Activated naive CD4-positive, alpha-beta T cell treated with anti-CD3 and anti-CD28 coated beads, Interleukin-2, amount 50 U/mL, for 72 hours (primary cell): ENCODE measurements at places on chromosomes 7 and 10. TPM values are rescaled to one million over a fixed set of nuclear protein-coding genes. Genes with fewer than 3 reads are reported as not detected.

The ACADSB gene
- total RNA-seq = 25.1 TPM

The MMP21 gene
- not detected for total RNA-seq

GRCh38 chr10:29969255-29970011 lies 90.0 kb downstream of the JCAD start:
- no peak for DNase-seq

DNA sequence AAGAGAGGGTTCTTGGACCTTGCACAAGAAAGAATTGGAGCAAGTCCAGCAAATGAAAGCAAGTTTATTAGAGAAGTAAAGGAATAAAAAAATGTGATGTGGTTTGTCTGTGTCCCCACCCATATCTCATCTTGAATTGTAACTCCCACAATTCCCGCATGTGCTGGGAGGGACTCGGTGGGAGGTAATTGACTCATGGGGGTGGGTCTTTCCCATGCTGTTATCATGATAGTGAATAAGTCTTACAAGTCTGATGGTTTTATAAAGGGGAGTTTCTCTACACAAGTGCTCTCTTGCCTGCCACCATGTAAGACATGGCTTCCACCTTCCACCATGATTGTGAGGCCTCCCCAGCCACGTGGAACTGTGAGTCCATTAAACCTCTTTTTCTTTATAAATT lies 39.2 kb upstream of the FZD9 start:
- no peak for DNase-seq

The ACSM6 gene
- total RNA-seq = not detected

GRCh38 chr7:149787428-149788299 lies 14.3 kb upstream of the ZNF467 start:
- DNase-seq = peak; percentile 42

GRCh38 chr7:148962823-148963582 lies 65.3 kb downstream of the PDIA4 start:
- DNase-seq = peak; percentile 60

The OR6B1 gene
- total RNA-seq = not detected

GRCh38 chr10:97490592-97490991 lies 7.6 kb downstream of the MMS19 start:
- DNase-seq = no peak

The OR9A2 gene
- total RNA-seq = not detected

The EPDR1 gene
- total RNA-seq = 0.66 TPM

DNA sequence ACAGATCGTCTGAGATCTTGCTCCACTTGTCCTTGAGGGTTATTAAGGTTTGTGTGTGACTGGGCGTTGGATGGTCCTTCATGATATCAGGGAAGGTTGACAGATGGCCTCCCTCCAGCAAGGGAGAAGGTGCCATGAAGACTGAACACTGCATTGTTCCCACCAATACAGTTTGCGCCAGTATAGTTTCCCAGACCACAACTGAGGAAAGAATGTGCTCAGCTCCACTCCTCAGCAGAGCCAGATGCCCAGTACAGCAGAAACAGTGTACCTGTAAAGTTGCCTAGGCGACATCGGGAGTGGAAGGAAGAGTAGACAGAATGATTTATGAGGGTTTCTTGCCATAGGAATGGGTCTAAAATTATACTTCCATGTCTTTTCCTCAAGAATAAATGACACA lies 137.5 kb downstream of the ST7 start:
- no peak for DNase-seq

The HHEX gene
- total RNA-seq = 0.46 TPM

DNA sequence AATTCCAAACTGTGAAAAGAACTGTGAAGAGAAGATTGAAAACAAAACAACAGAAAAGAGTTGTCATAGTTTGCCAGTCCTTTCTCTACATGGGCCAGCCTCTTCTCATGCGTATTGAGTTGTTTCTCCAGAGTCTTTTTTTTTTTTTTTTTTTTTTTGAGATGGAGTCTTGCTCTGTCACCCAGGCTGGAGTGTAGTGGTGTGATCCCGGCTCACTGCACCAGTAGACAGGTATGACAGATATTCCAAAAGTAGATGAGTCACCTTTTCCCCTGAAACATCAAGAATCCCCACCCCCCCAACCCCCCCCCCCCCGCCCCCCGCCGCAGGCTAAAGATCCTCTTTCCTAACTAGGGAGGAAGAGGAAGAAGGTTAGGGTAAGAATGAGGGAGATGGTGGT lies 15.6 kb upstream of the KMT2C start:
- no peak for DNase-seq

The GRID2IP gene
- total RNA-seq = 0.21 TPM

DNA sequence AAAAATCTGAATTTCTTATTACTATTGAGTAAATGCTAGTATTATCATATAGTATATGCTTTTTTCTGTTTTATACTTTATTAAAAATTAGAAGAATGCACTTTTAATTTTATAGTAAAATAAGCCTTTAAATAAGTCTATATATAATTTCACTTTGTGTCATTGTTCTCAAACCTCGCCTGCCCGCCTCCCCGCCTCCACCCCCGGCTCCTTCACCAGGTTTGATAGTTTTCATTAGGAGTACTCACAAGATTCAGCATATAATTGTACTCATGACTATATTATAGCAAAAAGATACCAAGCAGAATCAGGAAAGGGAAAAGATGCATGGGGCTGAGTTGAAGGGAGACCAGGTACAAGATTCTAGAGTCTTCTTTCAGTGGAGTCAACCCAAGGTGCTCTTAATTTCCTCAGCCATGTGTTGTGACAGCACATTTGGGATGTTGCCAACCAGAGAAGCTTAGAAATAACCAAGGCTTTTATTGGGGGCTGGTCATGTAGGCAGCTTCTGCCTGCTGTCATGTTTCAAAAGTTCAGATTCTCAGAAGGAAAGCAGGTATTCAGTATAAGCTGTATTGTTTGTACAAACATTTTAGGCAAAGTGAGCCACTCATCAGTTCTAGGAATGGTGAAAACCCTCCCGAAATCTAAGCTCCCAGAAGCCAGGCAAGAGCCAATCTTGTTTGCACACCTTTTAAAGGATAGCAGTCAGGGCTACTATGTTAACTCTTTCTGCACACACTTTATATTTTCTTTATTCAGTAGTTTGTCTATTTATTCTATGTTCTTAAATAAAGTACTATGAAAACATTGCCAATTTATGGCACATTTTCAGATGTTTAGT lies 12.3 kb downstream of the NHLRC2 start:
- DNase-seq = no peak

The PON1 gene
- total RNA-seq = not detected

The SLC16A12 gene
- total RNA-seq = not detected

The AMZ1 gene
- total RNA-seq = 0.06 TPM

- DNase-seq = no peak
Measured at GRCh38 chr7:50366311-50366710, 61.8 kb downstream of the IKZF1 start.

The NEUROD6 gene
- total RNA-seq = not detected

The FBXL13 gene
- total RNA-seq = 0.56 TPM

DNA sequence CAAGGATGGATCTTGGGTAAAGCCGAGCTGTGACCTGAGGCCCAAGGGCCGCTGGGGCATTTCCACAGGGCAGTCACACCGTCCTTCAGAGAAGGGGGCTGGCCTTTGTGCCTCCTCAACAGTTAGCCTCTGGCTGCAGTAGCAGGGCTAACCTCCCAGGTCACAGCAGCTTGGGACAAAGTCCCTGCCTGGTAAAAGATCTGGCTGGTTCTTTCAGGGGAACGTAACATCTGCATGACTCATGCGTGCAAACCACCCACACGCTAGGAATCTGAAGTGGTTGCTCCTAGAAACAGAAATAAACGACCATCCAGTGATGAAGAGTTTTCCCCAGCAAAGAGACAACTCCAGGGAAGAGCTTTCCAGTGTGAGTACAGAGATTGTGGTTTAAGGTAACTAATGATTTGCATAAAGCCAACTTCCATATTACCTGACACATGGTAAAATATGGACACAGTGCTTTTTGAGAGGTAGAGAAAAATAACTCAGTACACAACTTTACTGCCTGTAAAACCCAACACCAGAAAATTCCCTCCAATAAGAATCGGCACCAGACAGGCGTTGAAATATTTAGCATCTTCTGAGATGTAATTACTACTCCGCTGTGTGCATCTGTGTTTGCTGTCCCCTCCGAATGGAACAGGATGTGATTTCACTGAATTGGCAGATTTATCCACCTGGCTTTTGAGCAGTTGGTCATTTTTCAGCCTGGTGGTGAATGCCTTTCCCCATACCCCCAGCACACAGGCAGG lies 84.9 kb upstream of the ADRB1 start:
- DNase-seq = no peak

The GNAI1 gene
- 3.6 TPM for total RNA-seq

DNA sequence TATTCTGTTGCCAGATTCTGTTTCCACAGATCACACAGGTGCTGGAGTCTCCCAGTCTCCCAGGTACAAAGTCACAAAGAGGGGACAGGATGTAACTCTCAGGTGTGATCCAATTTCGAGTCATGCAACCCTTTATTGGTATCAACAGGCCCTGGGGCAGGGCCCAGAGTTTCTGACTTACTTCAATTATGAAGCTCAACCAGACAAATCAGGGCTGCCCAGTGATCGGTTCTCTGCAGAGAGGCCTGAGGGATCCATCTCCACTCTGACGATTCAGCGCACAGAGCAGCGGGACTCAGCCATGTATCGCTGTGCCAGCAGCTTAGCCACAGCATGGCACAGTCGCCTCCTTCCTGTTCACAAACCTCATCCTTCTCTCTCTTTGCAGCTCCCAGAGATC lies 237.5 kb upstream of the PRSS1 start:
- no peak for DNase-seq

The PPP1R17 gene
- not detected for total RNA-seq

The HMX3 gene
- total RNA-seq = 0.20 TPM

The HOXA7 gene
- total RNA-seq = not detected

DNA sequence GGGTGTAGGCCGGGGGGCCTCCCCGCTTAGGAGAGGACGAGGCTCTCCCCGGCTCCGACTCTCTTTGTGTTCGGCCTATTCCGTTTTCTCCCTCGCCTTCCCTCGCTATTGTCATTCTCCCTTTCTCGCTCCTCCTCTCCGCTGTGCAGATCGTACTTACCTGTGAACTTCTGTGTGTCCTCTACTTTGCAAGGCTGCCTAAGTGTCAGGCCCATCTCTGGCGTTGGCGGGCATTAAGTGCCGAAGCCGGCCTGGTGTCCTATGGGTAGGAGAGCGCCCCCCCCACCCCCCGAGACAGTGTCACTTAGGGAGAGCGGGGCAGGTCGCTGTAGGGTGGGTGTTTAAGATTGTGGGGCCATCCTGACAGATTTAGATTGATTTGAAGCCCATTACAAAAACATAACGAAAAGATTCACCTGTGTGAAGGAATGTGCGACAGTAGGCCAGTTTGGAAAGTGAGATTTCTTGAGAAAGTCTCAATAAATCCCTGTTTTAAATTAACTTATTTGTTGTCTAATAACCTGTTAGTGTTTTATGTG lies 579 bp downstream of the RBM33 start:
- peak; percentile 23 for DNase-seq

GRCh38 chr7:92330835-92331438 lies 85.2 kb downstream of the ANKIB1 start:
- DNase-seq = no peak

GRCh38 chr10:125284875-125285597 lies 124.7 kb upstream of the CTBP2 start:
- no peak for DNase-seq

The PRSS37 gene
- total RNA-seq = not detected

The CFAP58 gene
- total RNA-seq = 1.3 TPM

- no peak for DNase-seq
Measured at GRCh38 chr10:11789306-11789705, 33.9 kb upstream of the PROSER2 start.

GRCh38 chr10:1344408-1344807 lies 288.2 kb downstream of the WDR37 start:
- no peak for DNase-seq

DNA sequence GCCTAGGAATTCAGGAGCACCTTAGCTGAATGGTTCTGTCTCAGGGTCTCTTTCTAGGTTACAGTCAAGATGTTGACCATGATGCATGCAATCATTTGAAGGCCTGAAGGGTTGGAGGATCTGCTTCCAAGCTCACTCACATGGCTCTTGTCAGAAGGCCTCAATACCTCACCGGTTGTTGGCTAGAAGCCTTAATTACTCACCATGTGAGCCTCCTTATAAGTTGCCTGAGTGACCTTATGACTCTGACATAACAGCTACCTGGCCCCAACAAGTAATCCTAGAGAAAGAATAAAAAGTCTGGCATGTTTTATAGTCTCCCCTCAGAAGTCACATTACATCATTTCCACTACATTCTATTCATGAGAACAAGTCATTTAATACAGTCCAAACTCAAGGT lies 3.4 kb upstream of the C1GALT1 start:
- no peak for DNase-seq

GRCh38 chr10:96072674-96073073 lies 29.3 kb downstream of the CCNJ start:
- no peak for DNase-seq

DNA sequence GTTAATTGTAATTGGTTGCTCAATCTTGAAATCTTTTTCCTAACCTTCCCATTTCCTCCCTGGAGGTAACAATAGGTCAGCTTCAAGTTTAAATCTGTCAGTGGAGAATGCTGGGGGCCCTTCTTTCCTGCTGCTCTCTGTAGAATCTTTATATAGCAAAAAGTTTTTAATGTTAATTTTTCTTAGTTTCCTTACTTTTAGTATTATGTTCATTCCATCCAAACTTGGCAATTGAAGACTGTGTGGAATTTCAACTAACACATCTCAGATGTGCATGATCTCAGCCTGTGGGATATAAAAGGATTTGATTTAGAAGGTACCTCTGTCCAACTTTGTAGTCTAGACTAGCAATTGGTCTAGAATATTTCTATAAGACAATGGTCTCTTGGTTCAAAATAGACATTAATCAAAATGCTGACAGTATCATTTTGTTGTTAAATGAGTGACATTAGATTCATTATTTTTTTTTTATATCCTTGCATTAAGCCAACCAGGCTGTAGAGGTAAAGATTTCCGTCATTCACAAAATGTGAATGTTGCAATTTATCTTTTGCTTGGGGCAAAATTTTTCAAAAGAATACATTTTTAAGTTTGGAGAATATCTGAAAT lies 100.4 kb upstream of the SEMA3A start:
- DNase-seq = no peak

GRCh38 chr10:95896071-95896850 lies 11.5 kb upstream of the CC2D2B start:
- DNase-seq = no peak

DNA sequence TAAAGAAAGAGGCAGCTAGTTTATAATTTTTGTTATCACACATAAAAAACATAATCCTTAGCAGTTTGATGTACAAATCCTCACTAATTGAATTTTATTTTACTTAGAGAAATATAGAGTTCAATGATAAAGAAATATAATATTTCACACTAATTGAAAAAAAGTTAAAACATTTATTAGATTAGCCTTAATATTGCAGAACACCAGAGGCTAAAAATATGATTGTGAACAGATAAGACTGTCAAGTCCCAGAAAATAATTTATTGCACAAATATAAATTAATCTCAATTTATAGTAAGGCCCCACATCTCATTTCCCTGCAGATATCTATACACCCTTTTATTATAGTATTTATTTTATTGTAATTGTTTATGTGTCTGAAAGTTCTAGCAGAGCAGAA lies 690.8 kb upstream of the PHF14 start:
- no peak for DNase-seq

- peak; percentile 52 for DNase-seq
Measured at GRCh38 chr10:123995461-123996131, 97.8 kb downstream of the CHST15 start.
